ENCODE measurements at places on chromosomes 11 and 22.
A peak's percentile ranks its signal among the peaks of the same experiment; 100 is the strongest.

DNA sequence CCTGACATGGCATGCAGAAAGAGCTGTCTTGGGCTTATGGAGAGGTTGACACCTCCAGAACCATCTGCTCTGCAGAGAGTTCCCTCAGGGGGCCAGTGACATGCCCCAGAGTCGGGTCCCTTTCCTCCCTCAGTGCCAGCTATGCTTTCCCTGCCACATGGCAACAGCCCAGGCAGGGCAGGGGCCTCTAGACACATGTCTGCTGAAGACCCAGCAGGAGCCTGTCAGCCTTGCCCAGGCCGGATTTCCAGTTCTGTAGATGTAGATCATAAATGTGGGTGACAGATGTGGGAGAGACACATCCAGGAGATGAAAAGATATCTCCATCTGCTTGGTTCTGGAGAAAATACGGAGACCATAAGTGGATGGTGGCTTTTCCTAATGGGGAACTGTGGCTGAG is 25.5 kb downstream of the NAV2 start:
- DNase-seq: no peak

DNA sequence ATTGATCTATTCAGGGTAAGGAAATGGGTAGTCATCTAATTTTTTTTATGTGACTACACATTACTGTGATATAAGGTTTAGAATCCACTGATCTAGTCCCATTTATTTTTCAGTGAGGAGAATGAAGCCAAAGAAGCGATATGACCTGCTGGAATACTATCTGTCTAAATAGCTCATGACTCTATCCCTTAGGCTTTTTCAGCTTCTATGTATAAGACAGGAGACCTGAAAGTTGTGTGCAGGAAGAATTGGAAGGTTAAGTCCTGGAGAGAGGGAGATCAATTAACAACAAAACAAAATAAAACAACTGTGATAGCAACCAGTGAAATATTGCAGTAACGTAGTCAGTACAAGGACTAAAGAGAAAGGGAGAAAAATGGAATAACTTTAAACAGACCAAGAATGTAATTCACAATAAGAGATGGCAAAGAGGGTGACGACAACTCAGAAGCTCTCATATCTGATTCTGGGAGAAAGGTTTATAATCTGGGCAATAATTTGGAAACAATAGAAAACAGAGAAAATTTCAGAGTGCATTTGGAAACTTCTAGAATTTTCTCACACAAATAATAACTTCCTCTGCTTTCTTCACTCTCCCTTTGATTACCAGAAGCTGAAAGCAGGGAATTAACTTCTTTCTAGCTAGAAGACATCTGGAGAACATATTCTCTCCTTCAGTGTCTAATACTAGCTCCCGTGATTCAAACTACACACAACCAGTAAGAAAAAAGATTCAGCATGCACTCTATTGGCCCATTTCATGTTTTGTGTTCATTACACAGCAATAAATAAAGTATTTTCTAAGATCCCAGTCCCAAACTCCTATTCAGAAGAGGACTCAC is 19.2 kb upstream of the CASP12 start:
- no peak for DNase-seq

GRCh38 chr11:124581817-124582216 is 12.0 kb downstream of the OR8A1 start:
- DNase-seq: no peak

DNA sequence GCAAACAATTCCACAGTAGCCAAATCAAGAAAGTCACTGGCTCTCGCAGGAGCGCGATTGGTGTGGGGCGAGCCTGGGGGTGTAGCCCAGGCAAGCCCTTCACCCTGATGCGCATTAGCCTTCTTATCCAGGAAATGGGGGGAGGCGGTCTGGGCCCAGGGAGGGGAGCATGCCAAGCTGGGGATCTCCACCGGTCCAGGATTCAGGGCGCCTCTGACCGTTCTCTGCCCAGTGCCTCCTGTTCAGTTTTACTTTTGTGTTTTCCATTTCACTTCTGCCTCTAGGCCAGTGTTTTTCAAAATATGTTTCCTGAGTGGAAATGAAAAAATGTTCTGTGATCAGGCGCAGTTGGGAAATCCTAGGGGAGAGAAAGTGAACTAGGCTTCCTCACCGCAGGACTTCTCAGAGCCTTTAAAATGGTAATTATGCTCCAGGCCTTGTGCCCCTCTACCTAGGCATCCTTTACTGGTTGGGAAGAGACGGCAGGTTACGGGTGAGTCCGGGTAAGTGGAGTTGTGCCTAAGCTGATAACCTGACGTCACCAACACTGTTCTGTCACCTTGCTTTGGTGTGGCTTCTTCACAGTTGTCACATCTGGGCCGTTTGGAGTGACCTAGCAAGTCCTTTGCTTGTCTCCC is 18.4 kb downstream of the LRP5 start:
- peak; percentile 70 for DNase-seq

- no peak for DNase-seq
Observed at GRCh38 chr11:128412847-128413791, 174.2 kb downstream of the ETS1 start.

DNA sequence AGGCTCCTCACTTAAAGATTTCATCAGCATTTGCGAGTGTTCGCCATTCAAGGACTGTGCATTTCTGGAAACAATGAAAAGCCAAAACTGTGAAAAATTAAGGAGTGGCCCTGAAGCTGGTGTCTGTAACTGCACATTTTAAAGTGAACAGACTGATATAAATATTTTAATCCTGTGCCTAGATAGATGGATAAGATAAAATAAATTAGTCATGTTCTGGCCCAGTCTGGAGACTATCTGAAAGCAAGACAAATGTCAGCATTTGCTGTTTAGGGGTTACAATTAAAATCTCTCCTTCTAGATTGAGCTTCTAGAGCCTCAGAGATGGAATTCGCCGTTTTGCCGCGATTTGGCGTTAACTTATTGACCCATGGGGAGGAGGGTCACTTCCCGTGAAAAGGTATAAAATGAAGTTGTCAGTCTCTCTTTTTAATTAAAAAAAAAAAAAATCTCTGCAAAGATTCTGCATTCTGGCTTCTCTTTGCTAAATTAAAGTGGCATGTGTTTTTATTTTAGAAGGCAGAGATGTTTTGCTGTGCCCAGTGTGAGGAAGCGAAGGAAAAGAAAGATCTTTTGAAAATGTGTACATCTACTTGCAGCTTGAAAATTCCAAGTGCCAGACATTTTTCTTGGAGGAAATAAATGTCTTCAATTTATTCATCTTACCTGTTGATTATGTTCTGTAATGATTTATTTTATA is 79.7 kb upstream of the WNT7B start:
- DNase-seq: no peak

DNA sequence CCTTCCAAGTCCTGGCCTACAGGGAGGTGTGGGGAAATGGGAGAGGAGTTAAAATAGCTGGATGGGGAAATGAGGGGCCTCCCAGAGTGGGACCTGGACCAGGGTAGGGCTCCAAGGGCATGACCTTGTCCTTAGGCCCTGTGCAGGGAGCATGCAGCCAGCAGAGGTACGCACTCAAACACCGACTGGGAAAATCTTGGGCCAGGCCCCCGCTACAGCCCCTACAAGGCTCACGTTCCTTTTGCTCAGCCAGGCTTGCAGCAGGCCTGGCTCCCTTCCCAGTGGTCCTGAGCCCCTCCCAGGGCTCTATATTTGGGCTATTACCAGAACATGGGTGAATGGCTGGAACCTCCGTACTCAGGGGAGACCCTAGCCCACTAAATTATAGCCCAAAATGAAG is 31.3 kb downstream of the LMO1 start:
- no peak for DNase-seq

DNA sequence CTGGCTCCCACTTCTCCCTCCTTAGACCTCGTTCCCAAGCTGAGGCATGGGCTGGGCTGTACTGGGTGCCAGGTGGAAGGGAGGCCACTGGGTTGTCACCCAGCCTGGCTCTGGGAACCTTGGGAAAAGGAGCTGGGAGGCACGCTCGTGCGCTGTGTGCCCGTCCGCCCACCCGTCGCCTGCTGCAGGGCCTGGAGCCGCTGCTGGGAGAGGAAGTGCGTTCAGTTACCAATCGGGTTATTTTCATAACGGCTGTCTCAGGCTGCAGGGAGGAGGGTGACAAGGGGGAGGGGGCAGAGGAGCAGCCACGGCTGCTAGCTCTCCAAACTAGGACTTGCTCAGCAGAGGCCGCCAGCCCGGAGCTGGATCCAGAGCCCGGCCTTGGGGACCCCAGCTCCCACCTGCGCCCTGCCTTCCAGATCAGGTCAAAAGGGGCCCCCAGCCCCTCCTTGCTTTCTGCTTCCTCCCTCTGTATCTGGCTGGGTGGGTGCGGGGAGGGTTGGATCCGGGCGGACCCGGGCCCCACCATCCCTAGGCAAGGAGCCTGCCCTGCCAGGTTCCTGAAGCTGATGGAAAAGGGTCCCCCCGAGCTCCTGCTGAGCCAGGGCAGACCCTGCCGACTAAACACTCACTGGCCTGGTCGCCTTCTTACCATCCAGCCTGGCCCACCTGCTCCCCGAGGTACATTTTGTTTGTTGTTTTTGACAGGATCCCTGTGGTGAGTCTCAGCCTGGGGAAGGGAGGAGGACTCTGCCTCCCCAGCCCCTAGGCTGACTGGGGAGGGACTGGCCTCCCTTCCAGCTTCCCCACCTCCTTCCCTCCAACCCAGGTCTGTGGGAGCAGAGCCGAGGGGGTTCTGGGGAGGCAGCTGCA is 14.3 kb downstream of the DGKZ start:
- peak; percentile 83 for DNase-seq

GRCh38 chr11:81959341-81959740 is 774.3 kb downstream of the FAM181B start:
- DNase-seq: peak; percentile 15

DNA sequence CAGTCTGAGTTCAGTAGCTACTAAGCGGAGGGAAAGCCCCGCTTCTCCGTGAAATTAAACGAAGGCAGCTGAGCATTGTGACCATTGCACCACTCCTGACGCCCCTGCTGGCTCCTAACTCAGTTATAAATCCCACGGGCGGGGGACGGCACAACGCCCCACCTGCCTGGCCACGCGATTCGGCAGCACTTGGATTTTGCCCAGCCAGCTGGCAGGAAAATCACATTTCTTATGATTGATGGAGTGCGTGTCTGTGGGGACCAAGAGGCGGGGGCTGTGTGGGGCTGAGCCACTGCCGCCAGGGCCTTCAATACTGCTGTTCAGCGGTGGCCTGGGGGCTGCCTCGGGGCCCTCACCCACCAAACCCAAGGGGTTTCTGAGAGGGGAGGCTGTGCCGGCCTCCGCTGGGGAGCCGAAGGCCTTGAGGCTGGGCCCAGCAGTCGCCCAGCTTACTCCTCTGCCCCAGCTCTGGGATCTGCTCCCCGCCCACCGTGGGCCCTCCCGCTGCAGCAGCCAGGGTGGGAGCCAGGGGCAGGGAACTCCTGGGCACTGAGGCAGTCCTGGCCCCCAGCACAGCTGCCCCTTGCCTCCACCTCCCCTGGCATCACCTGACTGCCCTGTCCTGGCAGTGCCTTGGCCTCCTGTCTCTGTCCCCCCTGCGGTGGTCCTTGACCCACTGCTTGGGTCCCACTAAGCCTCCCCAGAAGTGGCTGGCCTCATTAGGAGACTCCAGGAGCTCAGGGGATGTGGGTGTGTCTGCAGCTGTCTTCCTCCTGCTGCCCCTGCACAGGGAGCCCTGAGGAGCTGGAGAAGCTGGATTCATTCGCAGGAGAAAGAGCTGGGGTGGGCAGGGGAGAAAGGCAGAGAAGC is 30.7 kb downstream of the SHISAL1 start:
- DNase-seq: peak; percentile 58

GRCh38 chr11:100105982-100106358 is 581.1 kb upstream of the ARHGAP42 start:
- no peak for DNase-seq

DNA sequence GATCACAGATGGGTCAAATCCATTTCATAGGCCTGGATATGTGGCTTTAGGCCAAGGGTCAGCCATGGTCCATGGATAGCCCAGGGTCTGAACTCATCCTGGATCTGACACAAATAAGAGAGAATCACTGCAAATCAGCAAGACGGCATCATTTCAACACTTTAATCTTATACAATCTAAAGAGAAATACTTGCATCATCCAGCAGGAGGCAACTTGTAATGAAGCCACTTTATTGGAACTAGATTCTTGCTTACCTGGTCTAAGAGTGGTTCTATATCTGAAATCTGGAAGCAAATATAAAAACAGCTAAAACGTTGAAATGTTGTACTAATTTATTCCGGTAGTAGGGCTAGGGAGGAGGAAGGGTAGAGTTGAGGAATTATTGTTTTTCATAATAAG is 870.1 kb downstream of the JRKL start:
- DNase-seq: no peak

GRCh38 chr22:49633010-49633324 is 194.7 kb downstream of the BRD1 start:
- peak; percentile 83 for DNase-seq

DNA sequence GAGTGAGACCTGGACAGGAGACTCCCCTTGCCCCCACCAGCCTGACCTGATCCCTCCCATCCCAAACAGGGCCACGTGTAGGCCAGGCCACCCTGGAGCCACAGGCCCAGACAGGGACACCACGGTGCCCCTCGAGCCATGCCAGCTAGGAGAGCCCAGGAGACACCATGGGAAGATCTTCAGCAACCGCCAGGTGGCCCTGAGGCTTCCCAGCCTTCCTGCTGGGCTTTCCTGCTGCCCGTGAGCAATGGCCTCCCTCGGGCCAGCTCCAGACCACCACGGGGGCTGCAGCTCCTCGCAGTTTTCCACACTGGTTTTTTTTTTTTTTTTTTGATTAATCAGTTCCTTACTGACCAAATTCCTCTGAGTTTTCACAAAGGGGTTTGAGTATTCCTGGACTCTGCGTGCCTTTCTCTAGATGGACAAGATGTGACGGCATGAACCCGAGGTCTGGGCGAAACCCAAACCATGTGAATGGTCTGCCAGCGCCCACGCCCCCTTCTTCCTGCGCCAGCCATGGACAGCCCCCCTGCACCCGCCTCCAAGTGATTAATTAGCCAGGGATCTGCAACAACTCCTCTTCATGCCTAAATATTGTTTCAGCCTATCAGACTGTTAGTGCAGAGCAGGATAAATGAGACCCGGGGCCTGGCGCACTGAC is 40.9 kb downstream of the TBX1 start:
- no peak for DNase-seq

- DNase-seq: peak; percentile 55
Observed at GRCh38 chr22:25896098-25896497, 154.1 kb downstream of the MYO18B start.

DNA sequence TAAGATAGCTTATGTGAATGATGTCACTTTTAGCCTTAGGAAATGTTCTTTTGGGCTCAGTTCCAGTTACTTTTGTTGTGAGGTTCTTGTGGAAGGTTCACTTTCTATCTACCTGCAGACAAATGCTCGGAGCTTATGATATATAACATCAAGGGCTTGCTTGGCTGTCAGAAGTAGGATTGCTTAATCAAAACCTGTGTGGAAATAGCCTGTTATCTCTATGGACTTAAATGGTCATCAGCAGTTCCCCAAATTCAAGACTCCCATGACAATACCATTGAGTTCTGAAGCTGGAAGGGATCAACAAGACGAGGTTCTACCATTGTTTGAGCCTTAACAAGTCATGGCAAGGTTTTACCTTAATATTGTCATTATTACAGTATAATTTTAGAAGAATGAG is 43.8 kb downstream of the FLI1 start:
- no peak for DNase-seq

All from H7 (cell line).